NCI-H2081 treated with DMSO at 0.1 percent for 48 hours (cell line): ENCODE measurements at places on chromosomes 1 and 21.

- no peak for DNase-seq
Measured at GRCh38 chr1:153032677-153033308, 1.8 kb downstream of the SPRR1B start.

DNA sequence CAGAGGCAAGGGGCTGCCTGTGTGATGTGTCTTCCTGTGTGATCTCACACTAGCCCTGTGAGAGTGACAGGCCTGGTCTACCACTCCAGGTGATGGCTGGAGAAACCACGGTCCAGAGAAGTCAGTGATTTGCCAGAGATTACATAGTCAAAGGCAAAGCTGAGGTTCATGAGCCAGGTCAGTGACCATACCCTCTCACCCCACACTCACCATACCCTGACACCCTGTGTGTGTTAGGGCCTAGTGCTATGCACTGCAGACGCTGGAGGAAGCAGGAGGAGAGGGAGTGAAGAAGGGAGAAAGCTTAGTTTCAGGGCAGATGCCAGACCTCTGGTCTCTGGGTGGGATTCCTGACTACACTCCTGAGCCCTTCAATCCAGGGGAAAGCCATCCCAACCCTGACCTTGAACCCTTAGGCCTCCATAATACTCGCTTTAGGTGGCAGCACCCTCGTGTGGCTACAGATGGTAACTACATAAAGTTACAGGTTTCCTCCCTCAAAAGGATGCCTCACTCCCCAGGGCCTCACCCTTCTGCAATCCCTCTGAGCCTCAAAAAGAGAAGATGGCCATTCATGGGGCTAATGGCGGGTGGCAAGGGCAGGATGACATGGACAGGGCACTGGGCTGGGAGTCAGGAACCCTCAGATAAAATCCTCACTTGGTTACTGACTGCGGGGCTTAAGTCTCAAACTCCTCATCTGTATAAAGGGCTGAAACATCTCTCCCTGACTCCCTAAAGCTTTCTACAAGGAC lies 20.8 kb upstream of the SDC3 start:
- DNase-seq, result no peak

GRCh38 chr21:26096494-26097371 lies 73.8 kb downstream of the APP start:
- no peak for DNase-seq

GRCh38 chr1:44842486-44842861 lies 579 bp downstream of the PTCH2 start:
- no peak for DNase-seq

GRCh38 chr1:118081387-118081786 lies 103.6 kb downstream of the SPAG17 start:
- DNase-seq, result no peak

DNA sequence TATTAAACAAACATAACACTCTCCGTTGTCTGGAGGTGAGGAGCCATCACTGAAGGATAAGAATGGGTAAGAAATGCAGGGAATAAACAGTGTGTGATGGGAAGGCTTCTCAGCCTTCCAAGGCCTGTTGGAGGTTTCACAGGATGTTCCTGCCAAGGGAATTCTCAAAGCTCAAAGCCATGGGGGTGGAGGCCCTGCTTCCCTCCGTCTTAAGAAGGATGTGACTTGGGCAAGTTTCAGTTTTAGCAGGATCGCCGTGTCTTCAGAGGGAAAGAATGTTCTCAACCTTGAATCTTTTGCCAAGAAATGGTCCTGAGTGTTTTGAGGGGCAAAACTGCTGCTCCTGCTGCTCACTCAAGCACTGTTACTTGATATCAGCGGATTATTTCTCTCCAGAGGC lies 41.7 kb upstream of the IL20 start:
- no peak for DNase-seq

- no peak for DNase-seq
Measured at GRCh38 chr1:73065339-73066041, 783.2 kb upstream of the NEGR1 start.

GRCh38 chr1:100959502-100960060 lies 63.7 kb downstream of the SLC30A7 start:
- no peak for DNase-seq

- no peak for DNase-seq
Measured at GRCh38 chr1:153566414-153567371, 1.0 kb upstream of the S100A2 start.

GRCh38 chr1:200369706-200370105 lies 40.1 kb downstream of the ZNF281 start:
- DNase-seq, result no peak

DNA sequence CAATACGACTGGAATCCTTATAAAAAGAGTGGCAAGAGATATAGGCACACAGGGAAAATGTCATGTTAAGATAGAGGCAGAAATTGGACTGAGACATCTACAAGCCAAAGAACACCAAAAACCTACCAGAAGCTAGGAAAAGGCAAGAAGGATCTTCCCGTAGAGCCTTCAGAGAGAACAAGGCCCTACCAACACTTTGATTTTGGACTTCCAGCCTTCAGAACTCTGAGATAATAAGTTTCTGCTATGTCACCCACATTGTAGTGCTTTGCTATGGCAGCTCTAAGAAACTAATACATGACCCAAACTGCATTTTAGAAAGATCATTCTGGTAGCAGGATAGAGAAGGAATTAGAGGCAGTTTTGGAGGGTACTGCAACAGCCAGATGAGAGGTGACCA lies 24.1 kb upstream of the MUTYH start:
- DNase-seq, result no peak

DNA sequence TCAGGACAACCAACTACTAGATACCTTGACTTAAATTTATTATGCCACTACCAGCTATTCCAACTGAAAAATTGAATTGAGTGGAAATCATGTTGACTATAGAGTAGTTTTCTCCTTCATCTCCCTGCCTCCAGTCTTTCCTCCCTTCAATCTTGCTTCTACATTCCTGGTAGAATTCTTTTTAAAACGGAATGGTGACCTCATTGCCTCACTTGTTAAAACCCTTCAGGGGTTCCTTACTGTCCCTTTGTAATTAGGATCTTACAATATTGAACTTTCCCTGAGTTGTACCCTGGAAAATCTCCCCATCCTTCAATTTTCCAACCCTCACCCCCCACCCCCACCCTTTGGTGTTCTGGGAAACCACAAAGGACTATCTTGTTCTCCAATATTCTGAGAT lies 82.8 kb upstream of the ZNF326 start:
- DNase-seq, result no peak

GRCh38 chr1:117825414-117825813 lies 104.0 kb downstream of the GDAP2 start:
- no peak for DNase-seq

GRCh38 chr1:48930011-48930410 lies 153.3 kb upstream of the BEND5 start:
- DNase-seq, result no peak

- no peak for DNase-seq
Measured at GRCh38 chr1:59393211-59394180, 96.6 kb downstream of the FGGY start.

DNA sequence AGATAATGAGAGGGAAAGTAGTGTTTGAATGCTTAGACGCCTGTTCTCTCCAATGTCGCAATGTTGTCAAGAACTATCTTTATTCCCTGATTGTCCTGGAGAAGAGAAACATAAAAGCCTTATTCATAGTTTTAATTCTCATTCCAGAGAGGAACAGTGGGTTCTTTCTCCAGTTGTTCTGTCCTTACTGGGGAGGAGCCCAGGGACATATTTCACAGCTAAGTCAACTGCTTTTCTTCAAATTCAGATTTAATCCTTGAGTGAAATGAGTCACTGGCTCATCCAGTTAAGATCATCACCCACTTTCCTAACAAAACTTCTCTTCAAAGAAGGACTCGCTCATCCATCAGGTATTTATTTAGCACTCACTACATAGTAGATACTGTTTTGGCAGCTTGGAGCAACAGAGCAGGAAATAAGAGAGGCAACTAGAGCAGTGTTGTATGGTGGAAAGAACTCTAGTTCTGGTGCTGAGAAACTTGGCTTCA lies 365.7 kb upstream of the USP24 start:
- no peak for DNase-seq

GRCh38 chr1:115107516-115108260 lies 18.4 kb upstream of the TSPAN2 start:
- no peak for DNase-seq

GRCh38 chr1:111948209-111949171 lies 41.0 kb downstream of the KCND3 start:
- DNase-seq, result no peak
